ENCODE measurements at places on chromosomes 11 and 22.

- no peak for DNase-seq
These were observed 98.0 kb downstream of the PIWIL4 start for GRCh38 chr11:94665116-94665659.

GRCh38 chr11:73145986-73146575, 4.0 kb upstream of the FCHSD2 start:
- DNase-seq, result no peak

DNA sequence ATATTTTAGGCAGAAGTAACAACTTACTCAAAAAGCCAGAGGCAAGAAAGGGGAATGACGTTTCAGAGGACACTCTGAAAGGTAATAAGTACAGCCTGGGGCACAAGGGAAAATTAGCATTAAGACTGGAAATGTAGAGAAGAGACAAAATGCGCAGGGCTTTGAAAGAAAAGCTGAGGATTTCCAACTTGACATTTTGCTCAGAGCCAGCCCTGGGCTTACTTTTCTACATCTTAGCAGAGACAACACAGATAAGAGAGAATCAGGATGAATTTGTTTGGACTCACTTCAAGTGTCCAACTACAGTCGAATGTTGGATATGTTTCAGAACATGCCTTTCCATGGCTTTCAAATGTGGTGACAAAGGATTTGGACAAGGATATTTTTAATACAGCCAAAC, 808.9 kb upstream of the LUZP2 start:
- no peak for DNase-seq

DNA sequence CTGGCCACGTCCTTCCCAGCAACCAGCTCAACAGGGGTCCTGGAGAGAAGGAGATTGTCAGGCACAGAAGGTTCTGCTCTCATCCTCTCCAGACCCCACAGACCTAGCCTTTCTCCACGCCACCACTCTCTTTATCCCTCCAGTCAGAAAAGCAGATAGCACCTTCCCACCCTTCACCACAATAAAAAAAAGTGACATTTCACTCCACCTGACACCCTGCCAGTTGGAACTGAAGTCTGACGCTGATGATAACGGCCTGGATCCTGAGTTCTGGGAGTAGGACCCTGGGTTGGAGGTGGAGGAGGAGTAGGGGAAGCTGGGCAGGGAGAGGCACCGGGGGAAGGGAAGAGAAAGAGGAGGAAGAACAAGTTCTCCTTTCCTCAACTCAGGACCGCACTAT, 127.5 kb upstream of the ANO1 start:
- DNase-seq, result no peak

- DNase-seq, result peak; percentile 99
These were observed 271 bp downstream of the FKBP2 start for GRCh38 chr11:64241241-64241490.

DNA sequence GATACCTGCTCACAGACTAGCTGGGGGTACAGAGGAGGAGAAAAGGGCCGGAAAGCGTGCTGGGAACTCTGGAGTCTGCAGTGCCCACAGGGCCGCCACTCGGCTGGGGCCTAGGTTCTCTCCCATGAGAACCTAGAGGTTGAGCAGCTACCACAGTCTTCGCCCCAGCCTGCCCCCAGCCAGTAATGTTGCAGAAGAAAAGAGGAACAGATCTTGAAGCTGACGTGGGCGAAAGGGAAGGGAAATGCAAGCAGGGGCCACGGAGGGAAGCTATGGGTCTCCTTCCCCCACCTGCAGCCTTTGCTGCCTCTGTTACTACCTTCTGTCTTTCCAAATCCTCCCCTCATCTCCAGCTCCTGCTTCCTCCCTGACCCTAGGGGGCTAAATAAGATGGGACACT, 28.8 kb upstream of the P2RY2 start:
- DNase-seq, result peak; percentile 59

DNA sequence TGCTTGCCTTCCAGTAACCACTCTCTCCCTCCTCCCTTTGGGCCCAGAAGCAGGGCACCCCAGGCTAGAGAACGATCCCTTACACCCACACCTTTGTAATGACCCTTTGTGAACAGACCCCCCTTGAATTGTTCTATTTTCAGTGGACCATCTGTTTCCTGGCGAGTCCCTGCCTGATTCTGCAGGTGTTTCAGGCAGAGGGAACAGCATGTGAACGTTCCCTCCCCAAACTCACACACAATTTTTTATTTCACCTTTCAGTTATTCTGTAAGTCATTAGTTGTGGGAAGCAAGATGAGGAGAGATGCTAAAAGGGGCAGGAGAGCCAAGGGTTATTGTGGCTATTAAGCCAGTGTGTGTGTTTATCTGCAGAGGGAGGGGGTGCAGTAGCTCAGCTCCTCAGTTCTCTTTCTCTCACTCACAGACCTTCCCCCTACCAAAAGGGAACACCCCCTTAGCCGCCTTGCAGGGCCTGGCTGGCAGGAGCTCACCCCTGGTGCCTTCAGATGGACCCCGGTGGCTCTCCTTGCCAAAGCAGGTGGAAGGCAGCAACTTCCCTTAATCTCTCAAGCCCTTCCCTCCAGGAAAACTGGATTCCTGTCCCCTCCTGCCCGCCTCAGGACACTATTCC, 64.8 kb upstream of the SPON1 start:
- DNase-seq, result no peak

GRCh38 chr11:1514336-1515061, 27.9 kb upstream of the MOB2 start:
- peak; percentile 48 for DNase-seq

DNA sequence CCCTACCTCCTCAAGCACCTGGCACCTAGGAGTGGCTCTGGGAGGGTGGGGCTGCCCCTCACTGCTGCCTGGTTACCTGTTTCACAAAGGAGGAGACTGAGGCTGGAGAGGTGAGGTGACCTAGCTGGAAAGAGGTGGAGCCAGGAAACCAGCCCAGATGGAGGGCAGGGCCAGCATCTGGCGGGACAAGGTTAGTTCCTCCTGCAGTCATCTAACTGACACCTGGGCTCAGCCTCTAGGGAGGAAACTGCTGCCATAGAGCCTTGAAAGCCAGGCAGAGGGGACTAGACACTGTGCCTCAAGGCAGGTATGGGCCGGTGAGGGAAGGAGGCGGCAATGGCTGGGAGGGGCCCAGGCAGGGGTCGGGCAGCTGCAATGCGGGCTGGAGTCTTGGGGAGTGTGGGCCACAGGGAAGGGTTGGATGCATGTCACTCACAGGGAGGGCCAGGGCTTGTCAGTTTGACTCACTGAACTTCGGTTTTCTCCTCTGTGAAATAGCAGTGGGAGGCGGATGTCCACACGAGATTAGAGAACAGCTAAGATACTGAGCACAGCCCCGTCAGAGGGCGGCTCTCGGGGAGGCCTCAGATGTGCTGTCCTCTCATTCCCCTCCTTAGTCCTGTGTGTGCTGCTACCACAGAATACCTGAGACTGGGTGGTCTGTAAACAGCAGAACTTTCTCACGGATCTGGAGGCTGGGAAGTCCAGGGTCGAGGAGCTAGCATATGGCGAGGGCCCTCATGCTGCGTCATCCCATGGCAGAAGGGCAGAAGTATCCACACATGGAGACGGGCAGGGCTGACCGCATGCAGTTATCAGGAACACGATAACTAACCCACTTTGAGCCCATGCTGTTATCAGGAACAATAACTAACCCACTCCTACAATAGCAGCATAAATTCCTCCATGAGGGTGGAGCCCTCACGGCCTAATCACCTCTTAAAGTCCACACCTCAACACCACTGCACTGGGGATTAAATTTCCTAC, 16.1 kb downstream of the MGAT3 start:
- DNase-seq, result no peak

GRCh38 chr11:113952070-113952469, 22.8 kb upstream of the HTR3A start:
- no peak for DNase-seq

- no peak for DNase-seq
These were observed 37.1 kb downstream of the PKNOX2 start for GRCh38 chr11:125201525-125202141.

GRCh38 chr11:46618837-46619236, 1.5 kb downstream of the ATG13 start:
- DNase-seq, result no peak

DNA sequence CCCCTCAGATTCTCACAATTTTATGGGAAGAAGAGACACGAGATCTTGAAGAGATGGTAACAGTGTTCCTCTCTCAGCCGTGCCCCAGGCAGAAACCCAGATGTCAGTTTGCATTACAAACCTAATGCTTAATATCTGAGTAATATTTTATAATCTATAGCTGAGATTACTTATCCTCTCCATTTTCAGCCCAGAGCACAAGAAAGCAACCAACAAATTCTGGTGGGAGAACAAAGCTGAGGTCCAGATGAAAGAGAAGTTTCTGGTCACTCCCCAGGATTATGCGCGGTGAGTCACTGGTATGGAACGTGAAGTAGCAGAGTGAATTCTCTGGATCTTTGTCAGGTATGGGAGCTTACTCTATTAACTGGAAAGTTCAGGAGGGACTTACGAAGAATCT, 884 bp downstream of the CENATAC start:
- no peak for DNase-seq

DNA sequence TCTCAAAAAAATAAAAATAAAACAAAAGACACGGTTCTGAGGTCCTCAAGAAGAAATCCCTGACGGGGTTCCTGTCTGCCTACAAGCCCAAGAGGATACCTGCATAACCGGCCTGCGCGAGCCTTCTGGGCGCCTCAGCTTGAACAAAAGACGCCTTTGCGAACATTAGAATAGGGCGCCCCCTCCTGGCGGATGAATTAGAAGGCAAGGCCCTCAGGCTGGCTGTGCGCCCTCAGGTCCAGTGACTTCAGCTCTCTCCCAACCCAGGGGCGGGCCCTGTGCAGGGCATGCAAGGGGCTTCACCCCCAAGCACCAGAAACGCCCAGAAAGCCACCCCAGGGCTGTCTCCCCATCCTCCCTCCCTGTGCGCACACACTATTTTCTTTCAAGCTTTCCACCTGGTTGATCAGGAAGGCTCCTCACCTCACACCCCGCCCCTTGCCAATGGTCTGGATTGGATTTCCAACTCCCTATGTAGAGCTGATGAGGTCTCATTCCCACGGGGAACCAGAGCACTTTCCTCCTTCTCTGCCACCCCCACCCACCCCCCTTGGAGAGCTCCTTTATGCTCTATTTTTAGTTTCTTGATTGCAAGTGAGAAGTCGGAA, 273.3 kb downstream of the BUD13 start:
- peak; percentile 64 for DNase-seq

DNA sequence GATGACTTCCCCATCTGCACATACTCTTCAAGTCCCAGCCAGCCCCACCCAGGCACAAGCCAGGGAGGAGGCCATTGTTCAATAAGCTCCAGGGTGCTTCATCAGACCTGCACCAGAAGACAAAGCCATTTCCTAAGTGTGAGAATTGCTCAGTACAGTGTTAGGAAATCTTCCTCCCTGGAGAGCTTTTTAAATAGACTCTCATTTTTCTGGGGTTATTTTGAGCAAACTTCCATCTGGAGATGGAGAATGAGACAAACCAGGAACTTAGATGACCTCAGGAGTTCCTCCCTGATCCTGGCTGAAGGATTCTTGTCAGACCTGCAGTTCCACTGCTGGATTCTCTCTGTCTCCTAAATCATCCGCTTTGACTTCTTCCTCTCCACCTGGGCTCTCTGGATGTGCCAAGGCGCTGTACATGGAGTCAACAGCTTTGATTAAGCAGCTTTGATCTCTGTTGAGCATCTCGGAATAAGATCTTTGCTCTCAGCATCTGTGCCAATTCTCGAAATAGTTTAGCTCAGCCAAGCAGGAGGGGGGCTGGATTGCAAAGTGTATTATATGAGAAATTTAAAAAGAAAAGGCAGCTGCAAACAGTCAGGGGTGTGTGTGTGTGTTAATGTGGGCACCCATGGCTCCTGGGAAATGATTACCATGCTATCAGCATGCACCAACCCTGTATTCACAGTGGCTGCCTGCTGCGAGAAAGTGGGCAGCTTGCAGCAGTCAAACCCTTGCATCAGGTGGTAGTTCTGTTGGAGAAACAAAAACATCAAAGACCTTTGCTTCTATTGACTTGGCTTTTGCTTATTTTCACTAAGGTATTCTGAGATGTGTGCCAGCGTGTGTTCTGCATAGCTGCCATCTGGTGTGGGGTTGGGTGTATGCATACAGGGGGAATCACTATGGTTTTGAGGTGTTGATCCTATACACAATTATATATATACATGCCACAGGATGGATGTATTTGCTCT, 70.2 kb upstream of the NAV2 start:
- no peak for DNase-seq

GRCh38 chr11:59707371-59707770, 6.3 kb downstream of the OR10V1 start:
- DNase-seq, result no peak

GRCh38 chr11:31118566-31118965, 251.0 kb downstream of the DCDC1 start:
- DNase-seq, result no peak

DNA sequence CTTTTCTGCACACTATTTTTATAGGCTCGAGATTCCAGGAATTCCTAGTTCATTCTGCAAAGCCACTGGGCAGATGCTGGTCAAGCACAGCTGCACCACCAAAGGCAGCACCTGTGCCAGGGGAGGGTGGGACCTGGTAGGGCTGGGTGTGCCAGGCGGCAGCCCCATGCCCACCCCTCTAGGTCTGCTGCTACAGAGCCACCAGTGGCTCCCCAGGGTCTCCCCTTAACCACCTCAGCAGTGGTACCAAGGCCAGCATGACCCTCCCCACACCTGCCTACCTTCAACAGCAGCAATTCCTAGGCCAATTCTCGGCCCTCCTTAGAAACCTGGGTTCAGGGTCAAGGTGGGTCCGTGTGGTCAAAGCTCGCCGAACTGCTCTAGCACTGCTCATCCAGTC, 39.5 kb downstream of the PHF21B start:
- no peak for DNase-seq

- peak; percentile 69 for DNase-seq
These were observed 35.5 kb downstream of the ACO2 start for GRCh38 chr22:41504397-41504796.

GRCh38 chr22:20296598-20296997, 23.3 kb downstream of the DGCR6L start:
- DNase-seq, result no peak

- DNase-seq, result no peak
These were observed 72.4 kb upstream of the FAT3 start for GRCh38 chr11:92152245-92152644.

GRCh38 chr11:117314840-117315239, 1.2 kb downstream of the BACE1 start:
- no peak for DNase-seq

- no peak for DNase-seq
These were observed 1.7 kb downstream of the CTSD start for GRCh38 chr11:1761857-1762536.
